ENCODE measurements at places on chromosomes 7 and 10.
A peak's percentile ranks its signal among the peaks of the same experiment; 100 is the strongest.

- DNase-seq, result peak; percentile 6
These were observed 7.0 kb upstream of the GBX1 start for GRCh38 chr7:151174246-151175046.

GRCh38 chr7:141460781-141461715, 90.2 kb upstream of the AGK start:
- DNase-seq, result no peak

DNA sequence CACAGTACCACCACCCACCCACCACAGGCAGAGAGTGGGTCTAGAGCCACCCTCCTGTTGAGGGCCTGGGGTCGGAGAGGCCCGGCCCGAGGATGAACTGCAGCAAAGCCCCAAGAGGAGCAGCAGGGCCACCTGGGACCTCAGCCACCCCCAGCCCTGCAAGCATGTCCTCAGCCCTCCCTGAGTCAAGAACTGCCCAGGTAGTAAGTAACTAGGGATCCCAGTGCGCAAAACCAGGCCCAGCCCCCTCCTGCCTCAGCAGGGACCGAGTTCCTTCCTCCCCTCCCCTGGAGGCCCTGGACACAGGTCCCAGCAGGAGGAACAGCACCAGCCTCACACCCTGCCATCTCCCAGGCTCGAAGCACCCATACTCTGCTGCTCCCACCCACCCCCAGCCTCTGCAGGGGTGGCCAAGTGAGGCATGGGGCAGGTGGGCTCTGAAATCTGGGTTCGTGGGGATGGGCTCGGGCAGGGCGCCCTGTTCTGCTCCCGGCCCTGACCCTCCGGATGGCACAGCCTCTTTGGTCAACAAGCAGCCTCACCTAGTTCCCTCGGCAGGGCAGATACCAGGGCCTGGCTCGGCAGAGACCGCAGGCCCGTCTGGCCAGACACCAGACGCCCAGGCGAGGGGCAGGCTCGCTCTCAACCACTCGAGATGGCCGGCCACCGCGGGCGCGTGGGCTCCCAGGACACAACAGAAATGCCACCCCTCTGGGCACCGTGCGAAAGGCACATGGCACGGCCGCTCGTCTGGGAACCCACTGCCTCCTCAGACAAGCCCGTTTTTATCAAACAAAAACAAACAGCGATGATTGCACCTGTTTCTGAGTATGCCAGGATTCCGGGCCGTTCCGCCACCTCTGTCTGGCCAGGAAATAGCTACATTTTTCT, 15.2 kb downstream of the PDGFA start:
- no peak for DNase-seq

DNA sequence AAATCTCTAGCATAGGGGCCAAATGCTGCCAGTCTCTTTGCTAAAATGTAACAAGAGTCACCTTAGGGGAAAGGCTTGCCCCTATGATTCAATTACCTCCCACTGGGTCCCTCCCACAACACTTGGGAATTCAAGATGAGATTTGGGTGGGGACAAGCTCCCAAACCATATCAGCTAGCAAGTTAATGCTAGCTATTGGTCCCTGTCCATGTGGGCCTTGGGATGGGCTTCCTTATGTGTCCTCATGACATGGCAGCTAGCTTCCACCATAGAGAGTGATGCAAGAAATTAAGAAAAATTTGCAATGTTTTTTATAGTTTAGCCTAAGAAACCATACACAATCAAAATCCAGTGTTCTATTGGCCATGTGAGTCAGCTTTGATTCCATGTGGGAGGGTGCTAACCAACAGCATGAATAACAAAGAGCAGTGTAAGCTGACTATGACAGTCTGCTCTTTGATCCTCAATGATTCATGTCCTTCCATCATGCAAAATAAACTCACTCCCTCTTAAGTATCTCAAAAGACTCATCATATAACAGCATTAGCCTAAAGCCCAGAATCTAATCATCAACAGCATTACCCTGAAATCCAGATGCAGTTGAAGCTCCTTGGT, 21.7 kb upstream of the ZNF365 start:
- no peak for DNase-seq

- DNase-seq, result no peak
These were observed 223.7 kb downstream of the MTERF1 start for GRCh38 chr7:91656541-91657482.

DNA sequence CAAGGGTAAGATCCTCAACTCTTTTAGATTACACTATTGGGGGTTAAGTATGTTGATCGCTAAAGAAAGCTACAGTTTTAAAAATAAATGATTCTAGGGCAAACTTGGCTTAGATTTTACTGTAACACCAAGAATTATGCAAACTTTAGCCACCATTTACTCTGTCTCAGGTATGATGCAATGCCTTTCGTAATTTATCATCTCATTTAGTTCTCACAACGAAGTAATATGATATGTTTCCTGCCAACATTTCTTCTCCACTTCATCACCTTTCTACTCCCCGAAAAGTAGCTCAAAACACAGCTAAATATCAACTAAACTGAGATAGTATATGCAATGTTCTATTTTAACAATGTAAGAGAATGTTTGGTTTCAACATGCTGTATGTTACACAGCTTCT, 21.1 kb downstream of the FAM133B start:
- no peak for DNase-seq

DNA sequence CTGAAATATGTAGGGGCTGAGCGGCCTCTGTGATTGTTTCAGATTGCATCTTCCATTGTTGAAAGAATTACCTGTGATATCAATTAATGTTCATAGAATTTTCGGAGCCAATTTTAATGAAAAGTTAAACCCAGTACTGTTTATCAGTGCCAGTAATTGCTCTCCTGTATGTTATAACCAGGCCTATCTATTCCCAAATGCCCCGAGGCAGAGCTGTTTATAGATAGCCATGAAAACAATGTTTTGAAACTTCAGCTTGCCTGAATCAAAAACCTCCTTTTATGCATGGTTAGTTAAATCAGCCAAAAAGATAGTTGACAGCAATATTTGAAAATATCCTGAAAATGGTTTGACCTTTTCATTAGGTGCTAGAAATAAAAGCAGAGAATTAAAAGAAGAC, 50.1 kb upstream of the HDAC9 start:
- DNase-seq, result no peak

DNA sequence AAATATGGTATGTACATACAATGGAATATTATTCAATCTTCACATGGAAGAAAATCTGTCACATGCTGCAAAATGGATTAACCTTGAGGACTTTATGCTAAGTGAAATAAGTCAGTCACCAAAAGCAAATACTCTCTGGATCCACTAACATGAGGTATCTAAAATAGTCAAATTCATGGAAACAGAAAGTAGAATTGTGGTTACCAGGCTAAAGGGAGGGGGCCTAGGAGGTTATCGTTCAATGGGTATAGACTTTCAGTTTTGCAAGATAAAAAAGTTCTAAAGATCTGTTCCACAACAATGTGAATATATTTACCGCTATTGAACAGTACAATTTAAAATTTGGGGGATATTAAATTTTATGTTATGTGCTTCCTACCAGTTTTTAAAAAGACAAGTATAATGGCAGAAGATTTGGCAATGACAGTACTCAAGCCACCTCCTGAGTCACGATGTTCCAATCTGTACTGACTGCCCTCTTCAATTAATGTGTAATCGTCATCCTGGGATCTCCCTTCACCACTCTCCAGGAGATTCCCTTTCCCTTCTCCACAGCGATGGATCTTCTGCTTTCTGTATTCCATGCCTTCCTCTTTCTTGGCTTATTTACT, 32.3 kb upstream of the IL6 start:
- DNase-seq, result no peak

DNA sequence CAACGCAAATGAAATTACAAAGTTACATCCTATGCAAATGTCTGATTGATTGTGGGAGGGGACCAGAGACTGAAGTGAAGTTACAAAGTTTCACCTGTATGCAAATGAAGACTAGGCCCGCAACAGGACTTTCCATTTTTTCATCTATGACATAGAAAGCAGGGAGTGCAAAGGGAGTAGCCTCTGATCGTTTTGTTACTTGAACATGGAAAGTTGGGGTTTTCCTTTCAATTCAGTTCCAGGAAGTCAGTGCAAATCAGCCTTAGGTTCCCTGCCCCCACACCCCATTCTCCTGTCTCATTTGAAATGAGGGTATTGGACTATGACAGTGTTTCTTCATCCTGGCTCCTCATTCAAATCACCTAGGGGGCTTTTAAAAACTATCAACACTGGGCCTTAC, 96.9 kb upstream of the HABP2 start:
- DNase-seq, result no peak

- no peak for DNase-seq
These were observed 398.8 kb downstream of the TFEC start for GRCh38 chr7:115631782-115632181.

DNA sequence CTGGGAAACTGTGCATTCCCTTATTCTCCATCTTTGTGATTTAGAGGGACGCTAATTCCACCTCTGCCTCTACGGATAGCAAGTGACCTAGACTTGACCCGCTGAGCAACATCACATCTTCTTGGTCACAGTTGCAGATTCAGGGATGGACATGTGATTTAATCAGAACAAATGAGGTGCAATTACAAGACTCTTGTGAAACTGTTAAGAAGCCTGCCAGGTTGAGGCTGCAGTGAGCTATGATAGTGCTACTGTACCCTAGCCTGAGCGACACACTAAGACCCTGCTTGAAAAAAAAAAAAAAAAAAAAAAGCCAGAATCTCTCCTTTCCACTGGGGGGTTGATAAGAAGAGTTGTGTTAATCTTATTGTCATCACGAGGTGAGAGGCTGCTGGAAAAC, 14.4 kb downstream of the MPLKIP start:
- DNase-seq, result no peak

- no peak for DNase-seq
These were observed 34.2 kb downstream of the DNAJC12 start for GRCh38 chr10:67803588-67804394.

GRCh38 chr7:54788664-54789063, 29.7 kb upstream of the SEC61G start:
- DNase-seq, result no peak

GRCh38 chr7:133054162-133054840, 27.6 kb downstream of the CHCHD3 start:
- DNase-seq, result no peak

DNA sequence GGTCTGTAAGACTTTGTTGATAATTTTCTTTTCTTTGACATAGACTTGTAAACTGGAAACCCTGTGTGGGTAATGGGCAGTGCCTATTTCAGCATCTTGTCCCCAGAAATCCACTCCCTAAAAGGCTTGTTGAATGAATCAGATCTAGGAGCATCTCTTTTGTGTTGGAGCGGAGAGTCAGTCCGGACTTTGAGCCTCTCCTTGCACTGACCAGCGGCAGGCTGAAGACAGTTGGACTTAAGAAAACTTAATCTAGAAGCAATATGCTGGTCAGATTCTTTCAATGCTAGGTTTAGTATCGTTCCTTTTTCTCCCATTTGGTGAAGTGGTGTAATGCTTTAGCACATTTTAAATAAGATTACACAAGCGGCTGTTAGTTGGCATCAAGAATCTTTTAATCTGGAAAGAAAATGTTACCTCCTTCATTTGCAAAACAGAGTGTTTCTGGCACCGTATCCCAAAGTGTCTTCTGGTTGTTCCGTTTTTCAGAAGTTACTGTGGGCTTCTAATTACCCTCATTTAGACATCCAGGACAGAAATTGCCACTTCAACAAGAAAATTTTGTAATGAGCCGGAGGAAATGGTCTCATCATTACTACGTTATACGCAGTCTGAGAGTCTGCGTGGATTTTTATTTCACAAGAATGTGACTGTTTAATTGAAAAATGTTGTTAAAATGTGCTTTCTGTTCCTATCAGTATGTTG, 74.7 kb downstream of the CUX1 start:
- DNase-seq, result no peak

DNA sequence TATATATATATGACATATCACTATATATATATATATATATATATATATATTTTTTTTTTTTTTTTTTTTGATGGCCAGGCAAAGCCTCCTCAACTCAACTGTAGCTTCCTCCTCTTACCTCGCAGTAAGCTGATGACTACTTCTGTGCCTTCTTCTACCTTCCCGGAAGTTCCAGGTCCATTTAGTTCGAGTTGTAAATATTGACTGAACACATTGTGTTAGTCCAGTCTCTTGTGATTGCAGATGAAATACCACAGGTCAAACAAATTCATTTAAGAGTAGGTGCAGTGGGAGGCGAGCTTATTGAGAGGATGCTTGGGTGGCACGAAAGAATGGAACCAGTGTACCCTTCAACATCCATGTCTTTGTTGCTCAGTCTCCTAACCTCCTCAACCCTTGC, 144.6 kb downstream of the ST7 start:
- no peak for DNase-seq

DNA sequence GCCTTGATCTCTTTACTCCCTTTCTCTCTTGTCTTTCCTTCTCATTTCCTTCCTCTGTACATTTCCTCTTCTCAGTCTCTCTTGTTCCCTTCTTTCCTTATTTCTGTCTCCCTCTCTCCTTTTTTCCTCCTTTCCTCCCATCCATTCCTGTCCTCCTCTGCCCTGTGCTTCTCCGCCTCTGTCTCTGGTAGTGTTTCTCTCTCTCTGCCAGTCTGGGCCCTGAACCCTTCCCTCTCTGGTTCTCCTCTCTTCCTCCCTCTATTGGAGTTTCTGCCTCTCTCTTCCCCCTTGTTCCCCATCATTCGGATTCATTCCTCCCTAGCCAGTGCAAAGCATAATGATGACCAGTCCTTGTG, 13.2 kb upstream of the PAX2 start:
- DNase-seq, result no peak

- no peak for DNase-seq
These were observed at the start of gene SMARCD3 for GRCh38 chr7:151248346-151249033. Gene SMARCD3, minus strand, starts transcription at chr7:151248694. Its CDS starts 132 bp downstream, at chr7:151248562.

DNA sequence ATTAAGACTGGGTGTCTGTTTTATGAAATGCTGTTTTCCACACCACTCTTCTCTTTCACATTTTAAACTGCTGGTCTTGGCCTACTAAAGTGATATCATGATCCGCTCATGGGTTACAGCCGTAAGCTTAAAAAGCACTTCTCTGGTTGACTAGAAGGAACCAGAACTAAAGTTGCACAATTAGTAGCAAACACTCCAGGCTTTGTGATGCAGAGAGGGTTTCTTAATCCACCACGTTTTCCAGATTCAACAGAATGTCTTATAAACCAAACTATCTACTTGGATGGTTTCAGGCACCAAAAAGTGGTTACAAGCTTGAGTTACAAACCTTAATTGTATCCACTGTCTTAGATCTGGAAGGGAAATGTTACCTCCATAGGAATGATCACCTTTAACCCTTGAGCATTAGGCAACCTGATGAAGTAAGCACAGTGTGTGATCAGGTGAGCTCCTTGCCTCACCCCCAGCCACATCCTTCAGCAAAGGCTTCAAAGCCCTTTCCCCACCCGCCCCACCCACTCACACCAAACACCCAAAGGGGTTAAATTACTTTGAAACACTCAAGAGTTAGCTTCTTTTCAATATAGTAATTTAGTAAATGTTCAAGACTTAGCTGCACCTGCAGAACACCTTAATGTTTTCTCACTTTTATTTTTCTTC, 3.5 kb downstream of the ELMO1 start:
- no peak for DNase-seq

DNA sequence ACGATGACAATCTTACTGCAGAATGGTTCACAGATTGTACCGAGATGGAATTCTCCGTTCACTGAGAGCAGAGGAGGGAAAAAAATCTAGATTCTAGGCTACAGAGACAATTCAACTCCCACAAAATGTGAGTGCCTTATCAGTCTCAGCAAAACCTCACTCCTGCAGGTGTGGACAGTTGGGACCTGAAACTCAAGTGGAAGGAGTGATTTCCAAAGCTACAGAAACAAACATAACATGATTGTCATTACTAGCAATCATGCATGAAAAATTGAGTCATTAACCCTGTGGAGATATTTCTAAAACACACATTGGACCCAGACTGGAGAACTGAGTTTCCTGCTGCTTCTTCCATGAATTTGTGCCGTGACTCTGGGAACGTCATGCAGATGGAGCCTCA, 70.3 kb downstream of the CALML3 start:
- no peak for DNase-seq
